ENCODE measurements at places on chromosomes 4 and X. TPM values are rescaled to one million over a fixed set of nuclear protein-coding genes. Genes with fewer than 3 reads are reported as not detected.

Gene MOB1B
- total RNA-seq = 18.7 TPM

Gene EGFL6
- total RNA-seq = not detected

Gene NOP14
- total RNA-seq = 19.0 TPM

Gene CRMP1
- 0.50 TPM for total RNA-seq

Gene MTCP1
- total RNA-seq = 54.5 TPM

Gene PHKA1
- total RNA-seq = 11.1 TPM

Gene MAGEA10
- not detected for total RNA-seq

Gene PCDH10
- 1.4 TPM for total RNA-seq

Gene IL13RA2
- 0.18 TPM for total RNA-seq

Gene GAGE2A
- total RNA-seq = not detected

Gene CDX4
- total RNA-seq = not detected

Gene GPRIN3
- total RNA-seq = 8.3 TPM
